Activated T-cell treated with anti-CD3 and anti-CD28 coated beads, Interleukin-2, amount 50 U/mL, for 24 hours (primary cell): ENCODE measurements at places on chromosomes 11 and 22.
A peak's percentile ranks its signal among the peaks of the same experiment; 100 is the strongest.

DNA sequence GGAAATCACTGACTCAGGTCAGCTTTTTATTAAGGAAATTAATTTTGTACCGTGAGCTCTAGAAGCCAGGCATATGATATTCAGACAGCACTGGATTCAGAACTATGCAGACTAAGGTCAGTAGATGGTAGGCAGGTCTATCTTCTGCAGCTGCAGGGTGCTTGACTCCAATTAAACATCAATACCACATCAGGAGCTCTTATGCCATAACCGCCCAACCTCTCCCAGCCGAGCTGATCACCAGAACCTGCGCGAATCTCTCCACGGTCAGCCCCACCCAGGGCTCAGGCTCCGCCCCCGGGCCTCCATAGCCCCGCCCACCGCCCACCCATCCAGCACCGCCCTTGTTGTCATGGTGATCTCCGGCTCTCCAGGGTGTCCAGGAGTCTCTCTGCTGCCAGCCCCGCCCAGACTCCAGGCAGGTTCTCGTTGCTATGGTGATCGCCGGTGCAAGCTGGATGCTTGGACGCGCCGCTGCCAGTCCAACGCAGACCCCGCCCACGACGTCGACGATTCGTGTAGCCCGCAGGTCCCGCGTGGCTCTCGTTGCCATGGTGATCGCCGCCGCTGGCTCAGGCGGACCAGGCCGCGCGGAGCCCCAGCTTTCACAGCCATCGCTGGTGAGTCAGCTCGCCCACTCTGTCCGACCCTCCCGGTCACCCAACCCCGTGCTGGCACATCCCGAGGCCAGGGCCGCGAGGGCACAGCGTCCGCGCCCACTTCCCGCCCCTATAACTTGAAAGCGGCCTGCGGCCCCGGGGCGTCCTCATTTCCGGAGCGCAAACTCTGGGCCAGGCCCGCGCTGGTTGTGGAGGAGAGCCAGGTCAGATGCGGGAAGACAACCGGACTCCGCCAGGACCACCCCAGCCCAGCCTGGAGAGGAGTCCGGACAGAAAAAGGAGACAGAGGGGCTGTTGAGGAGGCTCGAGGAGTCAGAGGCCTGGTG is at the start of gene RAB36:
Gene RAB36, plus strand, starts transcription at position 546 of the 946 bp plus-strand sequence. CDS start 1,140 bp downstream, outside the sequence.
- no peaks in the 10 kb centered on the region for H3K36me3 ChIP-seq
- H3K27ac ChIP-seq, result peak within 1 kb of the TSS; percentile 73
- peaks cover 44% of the 10 kb centered on the region for H3K4me1 ChIP-seq
- peak; percentile 85 for DNase-seq
- H3K4me3 ChIP-seq, result peak within 1 kb of the TSS; percentile 56

DNA sequence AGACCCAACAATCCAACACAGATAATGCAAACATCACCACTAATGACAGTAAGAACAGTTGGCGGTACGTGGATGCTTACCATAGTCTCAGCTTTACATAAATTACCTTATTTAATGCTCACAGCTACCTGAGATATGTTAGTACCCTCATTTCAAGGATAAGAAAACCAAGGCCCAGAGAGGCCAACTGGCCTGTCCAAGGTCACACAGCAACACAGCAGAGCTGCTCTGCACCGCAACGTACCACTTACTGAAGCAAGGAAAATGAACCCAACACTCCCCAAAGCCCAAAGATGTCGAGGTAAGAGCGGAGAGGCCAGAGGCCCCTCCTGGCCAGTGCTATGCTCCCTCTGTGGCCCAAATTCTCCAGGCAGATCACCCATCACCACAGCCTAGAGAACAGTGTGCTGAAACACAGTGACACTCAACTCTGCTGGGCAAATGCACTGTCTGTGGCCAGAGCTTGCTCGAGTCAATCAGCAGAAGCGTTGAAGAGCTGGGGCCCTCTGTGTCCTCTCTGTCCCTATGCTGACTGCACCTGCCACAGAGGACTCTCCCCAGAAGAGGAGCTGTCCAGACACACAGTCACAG is 14.0 kb downstream of the SHANK2 start:
- H3K4me3 ChIP-seq, result no peak overlapping the region
- no peaks in the 10 kb centered on the region for H3K4me1 ChIP-seq
- no peak for DNase-seq

DNA sequence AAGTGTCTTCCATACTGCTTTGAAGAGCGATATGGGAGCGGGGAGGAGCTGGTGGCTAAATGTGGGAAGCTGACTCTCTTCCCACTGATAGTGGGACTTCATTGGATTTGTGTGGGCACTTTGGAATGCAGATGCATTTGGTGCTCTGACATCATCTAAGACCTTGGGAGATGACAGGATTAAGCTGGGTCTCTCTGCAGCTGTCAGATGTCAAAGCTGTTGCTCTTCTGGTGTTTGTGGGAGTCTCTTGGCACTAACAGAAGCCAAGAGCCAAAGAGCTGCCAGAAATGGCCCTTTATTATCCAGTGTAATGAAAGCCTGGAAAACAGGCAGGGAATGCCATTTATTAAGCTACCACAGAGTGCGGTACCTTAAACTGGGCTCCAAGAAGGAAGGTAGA is 20.6 kb downstream of the GRAMD1B start:
- H3K4me3 ChIP-seq, result no peak overlapping the region
- H3K36me3 ChIP-seq, result peaks cover 32% of the 10 kb centered on the region
- peaks cover 77% of the 10 kb centered on the region for H3K4me1 ChIP-seq
- DNase-seq, result no peak
- peak overlapping the region; percentile 82 for H3K27ac ChIP-seq
- no peaks in the 10 kb centered on the region for H3K27me3 ChIP-seq

GRCh38 chr22:40898850-40899357 is 37.0 kb upstream of the DNAJB7 start:
- no peaks in the 10 kb centered on the region for H3K27me3 ChIP-seq
- H3K36me3 ChIP-seq, result peaks cover 31% of the 10 kb centered on the region
- DNase-seq, result no peak

GRCh38 chr11:63179432-63180041 is 35.5 kb upstream of the SLC22A24 start:
- peaks cover 31% of the 10 kb centered on the region for H3K27me3 ChIP-seq
- H3K4me1 ChIP-seq, result peaks cover 1% of the 10 kb centered on the region
- no peak overlapping the region for H3K4me3 ChIP-seq

- no peaks in the 10 kb centered on the region for H3K4me1 ChIP-seq
- H3K4me3 ChIP-seq, result no peak overlapping the region
- H3K27ac ChIP-seq, result no peak overlapping the region
Observed at GRCh38 chr11:11381471-11382105, 28.5 kb upstream of the CSNK2A3 start.

DNA sequence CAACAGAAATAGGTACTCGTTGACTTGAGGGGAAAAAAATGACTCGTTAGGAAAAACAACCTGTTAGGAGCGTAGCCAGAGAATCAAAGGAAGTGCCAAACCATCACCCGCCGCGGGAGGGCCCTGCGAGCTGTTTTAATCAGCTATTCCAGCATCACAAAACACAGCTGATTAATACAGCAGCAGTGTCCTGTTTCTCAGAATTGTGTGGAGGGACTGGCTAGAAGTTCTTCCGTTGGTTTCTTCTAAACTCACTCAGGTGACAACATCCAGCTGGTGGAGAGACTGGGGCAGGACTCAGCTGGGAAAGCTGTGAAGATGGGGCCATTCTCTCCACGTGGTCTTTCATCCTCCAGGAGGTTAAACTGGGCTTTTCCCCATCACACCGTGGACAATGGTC is 28.0 kb downstream of the HSPA8 start:
- H3K27me3 ChIP-seq, result no peaks in the 10 kb centered on the region
- H3K4me3 ChIP-seq, result no peak overlapping the region
- no peaks in the 10 kb centered on the region for H3K36me3 ChIP-seq
- no peaks in the 10 kb centered on the region for H3K4me1 ChIP-seq

- no peaks in the 10 kb centered on the region for H3K27me3 ChIP-seq
- H3K4me1 ChIP-seq, result peaks cover 18% of the 10 kb centered on the region
- no peak for DNase-seq
- H3K4me3 ChIP-seq, result no peak overlapping the region
Observed at GRCh38 chr22:23774114-23774921, 1.7 kb downstream of the MMP11 start.

DNA sequence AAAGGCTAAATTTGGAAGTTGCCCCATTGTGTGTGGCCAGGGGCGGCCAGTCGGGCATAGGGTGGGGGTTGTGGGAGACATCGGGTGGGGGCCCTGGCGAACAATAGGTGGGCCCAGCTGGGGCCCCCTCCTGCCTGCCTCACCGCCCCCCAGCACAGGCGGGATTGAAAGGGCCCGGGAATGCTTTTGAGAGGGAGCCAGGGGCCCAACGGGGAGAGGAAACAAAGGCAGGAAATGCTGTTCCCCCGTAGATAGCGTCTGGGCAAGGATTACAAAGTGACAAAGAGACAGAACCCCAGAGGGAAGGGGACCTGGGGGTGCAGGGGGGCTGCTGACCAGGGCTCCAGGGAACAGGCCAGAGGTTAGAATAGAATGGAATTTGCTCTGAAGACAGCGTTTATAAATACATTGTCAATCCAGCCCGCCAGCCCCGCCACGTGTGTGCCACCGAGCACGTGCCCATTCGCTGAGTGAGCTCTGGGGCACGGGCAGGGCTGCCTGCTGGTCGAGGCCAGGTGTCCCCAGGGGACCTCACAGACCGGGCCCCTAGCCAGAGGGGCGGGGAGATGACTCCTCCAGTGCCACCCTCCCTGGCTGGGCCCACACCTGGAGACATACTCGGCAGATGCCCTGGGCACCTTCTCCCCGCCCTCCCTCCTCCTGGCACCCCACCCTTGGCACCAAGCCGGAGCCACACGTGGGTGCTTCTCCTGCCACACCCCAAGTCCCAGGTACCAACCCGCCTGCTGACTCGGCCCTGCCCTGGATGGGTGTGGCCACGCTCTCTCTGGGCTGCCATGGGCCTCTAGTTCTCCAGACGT is 9.7 kb downstream of the PDGFB start:
- no peak overlapping the region for H3K27ac ChIP-seq
- peaks cover 47% of the 10 kb centered on the region for H3K27me3 ChIP-seq
- H3K4me3 ChIP-seq, result no peak overlapping the region
- DNase-seq, result no peak
- H3K4me1 ChIP-seq, result peaks cover 59% of the 10 kb centered on the region

DNA sequence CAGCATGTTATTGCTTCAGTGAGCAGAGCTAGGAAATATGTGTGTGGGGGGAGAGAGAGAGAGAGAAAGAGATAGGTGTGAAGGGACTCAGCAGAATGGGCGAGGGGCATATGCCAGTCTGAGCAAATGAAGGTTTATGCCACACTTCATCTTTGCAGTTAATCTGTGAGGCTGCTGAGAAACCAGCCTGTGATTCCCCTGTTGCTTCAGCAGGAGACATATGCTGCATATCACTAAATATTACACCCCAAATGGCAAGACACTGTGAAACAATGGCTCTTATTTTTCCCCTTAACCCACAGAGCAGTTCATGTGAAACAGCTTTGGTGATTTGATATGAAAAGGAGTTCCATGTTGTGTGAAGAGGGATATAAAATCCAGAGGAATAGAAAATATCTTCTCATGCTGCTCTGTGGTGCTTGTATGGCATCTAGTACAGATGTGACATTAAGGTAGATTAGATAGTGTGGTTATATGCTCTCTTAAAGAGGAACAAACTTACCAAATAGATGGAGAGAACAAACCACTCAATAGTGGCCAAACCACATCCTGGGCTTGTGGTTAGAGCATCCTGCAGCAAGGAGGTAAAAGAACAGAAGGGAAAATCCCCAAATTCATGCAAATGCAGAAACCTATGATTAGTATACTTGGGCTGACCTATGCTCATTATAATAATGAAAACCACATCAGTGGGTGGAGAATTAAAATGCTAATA is 864.2 kb downstream of the FAM181B start:
- H3K27me3 ChIP-seq, result no peaks in the 10 kb centered on the region
- peak overlapping the region; percentile 57 for H3K4me3 ChIP-seq
- peak overlapping the region; percentile 91 for H3K27ac ChIP-seq

- no peaks in the 10 kb centered on the region for H3K27me3 ChIP-seq
- no peak overlapping the region for H3K4me3 ChIP-seq
- DNase-seq, result no peak
- no peaks in the 10 kb centered on the region for H3K36me3 ChIP-seq
- no peaks in the 10 kb centered on the region for H3K4me1 ChIP-seq
Observed at GRCh38 chr11:29173660-29174062, 843.2 kb downstream of the KCNA4 start.

GRCh38 chr11:15185021-15185420 is 70.3 kb downstream of the INSC start:
- peaks cover 3% of the 10 kb centered on the region for H3K27me3 ChIP-seq
- no peak overlapping the region for H3K4me3 ChIP-seq
- no peak for DNase-seq
- H3K36me3 ChIP-seq, result no peaks in the 10 kb centered on the region

GRCh38 chr11:130778705-130779104 is 137.6 kb downstream of the SNX19 start:
- no peak overlapping the region for H3K27ac ChIP-seq
- H3K4me1 ChIP-seq, result no peaks in the 10 kb centered on the region
- H3K27me3 ChIP-seq, result peaks cover 13% of the 10 kb centered on the region
- no peak for DNase-seq

- peak overlapping the region; percentile 84 for H3K27ac ChIP-seq
- H3K4me3 ChIP-seq, result no peak overlapping the region
- H3K36me3 ChIP-seq, result peaks cover 91% of the 10 kb centered on the region
- peaks cover 56% of the 10 kb centered on the region for H3K4me1 ChIP-seq
- no peaks in the 10 kb centered on the region for H3K27me3 ChIP-seq
Observed at GRCh38 chr11:86256608-86257007, 12.1 kb downstream of the EED start.

DNA sequence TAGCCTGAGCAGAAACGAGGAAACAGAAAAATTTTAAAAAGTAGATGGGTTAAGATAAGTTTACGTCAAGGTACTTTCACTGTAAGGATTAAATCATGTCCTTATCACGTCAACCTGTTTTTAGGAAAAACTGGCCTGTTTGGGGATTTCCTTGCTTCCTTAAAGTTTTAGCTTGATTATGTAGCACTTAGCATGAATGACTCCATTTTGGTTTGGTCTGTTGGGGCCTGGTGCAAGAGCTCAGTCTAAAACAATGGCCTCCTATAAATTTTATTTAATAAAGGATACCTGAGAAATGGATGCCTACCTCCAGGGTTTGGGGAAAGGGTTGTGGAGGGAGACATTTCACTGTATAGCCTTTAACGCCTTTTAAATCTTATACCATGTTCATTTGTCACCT is 33.2 kb upstream of the CSTF3 start:
- H3K4me1 ChIP-seq, result no peaks in the 10 kb centered on the region
- no peak overlapping the region for H3K4me3 ChIP-seq
- DNase-seq, result no peak
- H3K27ac ChIP-seq, result no peak overlapping the region
- no peaks in the 10 kb centered on the region for H3K27me3 ChIP-seq

GRCh38 chr22:39655831-39656230 is 85.3 kb downstream of the CACNA1I start:
- no peak for DNase-seq
- no peak overlapping the region for H3K27ac ChIP-seq
- H3K4me3 ChIP-seq, result no peak overlapping the region
- no peaks in the 10 kb centered on the region for H3K36me3 ChIP-seq
